ENCODE measurements at places on chromosomes 12 and 14.

DNA sequence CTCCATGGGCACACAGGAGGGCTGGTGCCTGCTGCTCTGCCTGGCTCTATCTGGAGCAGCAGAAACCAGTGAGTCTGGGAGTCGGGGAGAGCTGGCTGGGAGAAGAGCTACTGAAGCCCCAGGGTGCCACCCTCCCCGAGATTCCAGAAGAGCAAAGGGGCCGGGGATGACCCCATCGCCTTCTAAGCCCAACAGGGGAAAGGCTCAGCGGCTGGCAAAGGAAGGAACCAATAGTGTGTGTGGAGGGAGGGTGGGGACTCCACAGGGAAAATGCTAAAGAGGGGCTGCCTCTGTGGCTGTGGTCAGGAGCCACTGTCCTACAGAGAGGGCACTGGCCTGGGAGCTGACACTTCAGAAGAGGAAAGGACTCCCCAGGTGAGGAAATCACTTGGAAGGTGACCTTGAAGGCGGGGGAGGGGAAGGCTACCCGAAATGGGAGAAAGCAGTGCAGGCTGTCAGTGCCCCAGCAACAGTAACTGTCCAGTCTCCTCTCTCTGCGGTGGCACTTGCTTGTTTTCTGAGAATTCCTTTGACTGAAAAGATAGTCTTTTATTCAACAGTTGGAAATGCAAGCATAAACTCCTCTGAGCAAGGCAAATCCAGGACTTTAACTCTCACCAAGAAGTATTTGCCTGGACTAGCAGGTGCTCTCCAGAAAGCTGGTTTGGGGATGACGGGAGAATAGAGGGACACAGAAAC is 552 bp downstream of the TAPBPL start:
- DNase-seq, result no peak

DNA sequence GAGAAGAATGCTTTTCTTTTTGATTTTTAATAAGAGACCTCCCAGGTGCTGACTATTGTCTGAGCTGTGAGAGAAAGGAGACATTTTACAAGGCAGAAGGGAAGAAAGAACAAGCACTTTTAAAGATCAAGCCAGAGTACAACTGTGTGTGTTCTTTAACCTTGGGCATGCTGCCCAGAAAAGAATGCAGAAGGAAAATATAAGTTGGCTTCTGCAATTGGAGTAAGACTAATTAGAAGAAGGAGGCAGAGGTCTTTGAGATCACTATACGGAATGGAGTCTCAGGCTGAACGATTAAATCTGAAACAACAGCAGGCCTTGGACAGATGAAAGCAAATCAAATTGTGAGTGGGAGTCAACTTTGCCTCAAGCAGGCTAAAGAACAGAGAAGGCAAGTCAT is 230.5 kb downstream of the ATP23 start:
- no peak for DNase-seq

GRCh38 chr12:57641699-57642442 is 8.9 kb upstream of the B4GALNT1 start:
- no peak for DNase-seq

GRCh38 chr14:53553221-53553620 is 400.1 kb upstream of the DDHD1 start:
- DNase-seq, result no peak

DNA sequence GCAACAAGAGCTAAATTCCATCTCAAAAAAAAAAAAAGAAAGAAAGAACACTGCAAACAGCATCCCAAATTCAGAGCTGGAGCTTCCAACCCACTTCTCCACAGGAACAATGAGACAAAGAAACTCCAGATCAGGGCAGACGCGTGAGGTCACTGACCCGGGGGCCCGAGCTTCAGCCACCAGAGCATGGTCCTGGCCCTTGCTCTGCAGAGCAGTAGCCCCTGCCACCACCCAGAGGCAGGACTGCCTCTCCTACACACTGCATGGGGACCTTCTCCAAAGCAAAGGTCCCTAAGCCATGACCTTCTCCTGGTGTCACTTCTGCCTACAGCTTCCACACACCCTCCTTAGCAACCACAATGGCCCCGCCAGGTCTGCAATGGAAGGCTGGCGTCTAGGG is 53.1 kb downstream of the CCNK start:
- DNase-seq, result no peak

DNA sequence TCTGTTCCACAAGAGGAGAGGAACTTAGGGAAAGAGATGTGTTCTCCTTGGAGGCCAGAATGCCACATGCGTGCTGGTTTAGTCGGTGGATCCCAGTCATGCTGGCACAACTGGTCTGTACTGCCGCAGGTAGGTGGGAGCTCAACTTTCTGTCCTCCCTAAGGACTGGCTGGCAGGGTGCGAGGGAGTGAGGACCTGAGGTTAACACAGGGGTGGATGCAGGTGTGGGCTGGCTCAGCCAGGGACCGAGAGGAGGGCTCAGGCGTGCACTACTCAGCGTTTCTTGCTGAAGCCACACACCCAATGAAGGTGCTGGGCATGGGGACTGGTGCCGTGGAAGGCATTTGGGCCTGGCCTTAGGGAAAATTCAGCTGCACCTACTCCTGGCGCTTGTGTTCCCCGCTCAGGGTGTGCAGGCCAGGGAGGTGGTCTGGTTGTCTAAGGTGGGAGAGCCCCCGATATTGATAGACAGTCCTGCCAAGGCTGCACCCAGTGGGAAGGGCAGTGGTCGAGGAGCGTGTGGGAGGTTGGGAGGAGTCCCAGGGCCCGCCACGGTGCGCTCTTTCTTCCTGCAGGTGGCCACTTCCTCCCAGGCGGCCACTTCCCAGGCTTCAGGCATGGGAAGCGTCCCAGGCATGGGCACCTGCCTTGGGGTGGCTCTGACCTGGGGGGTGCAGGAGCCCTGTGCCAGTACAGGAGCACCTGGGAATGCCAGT is 138.4 kb downstream of the ADGRD1 start:
- peak; percentile 24 for DNase-seq

DNA sequence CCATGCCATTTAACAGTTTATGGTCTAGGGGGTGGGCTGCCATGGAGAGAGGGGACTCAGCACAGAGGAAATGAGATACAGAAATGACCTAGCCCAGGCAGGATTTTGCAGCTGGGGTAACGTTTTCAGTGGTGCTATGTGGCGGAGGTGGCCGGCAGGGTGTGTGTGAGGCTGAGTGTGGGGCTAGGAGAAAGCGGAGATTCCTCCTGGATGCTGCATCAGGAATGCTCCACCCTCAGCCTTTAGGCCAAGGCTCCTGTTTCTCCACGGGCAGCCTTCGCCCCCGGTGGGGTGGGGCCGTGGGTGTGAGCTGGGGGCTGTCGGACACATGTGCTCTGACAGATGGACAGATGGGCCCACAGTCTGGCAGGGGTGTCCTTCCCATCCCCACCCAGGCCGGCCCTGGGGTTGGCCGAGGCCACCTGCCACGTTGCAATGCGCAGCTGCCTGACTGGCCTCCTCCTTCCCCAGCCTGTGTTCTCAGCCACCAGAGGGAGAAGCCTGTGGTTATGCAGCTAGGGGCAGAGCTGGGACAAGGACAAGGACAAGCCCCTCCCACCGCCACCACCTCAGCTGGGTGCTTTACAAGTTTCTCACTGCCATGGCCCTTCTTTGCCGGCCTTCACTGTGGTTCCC is 44.3 kb downstream of the TEAD4 start:
- DNase-seq, result no peak

GRCh38 chr12:65208125-65208524 is 38.7 kb downstream of the LEMD3 start:
- no peak for DNase-seq

GRCh38 chr14:103544388-103545218 is 15.6 kb downstream of the TRMT61A start:
- no peak for DNase-seq

GRCh38 chr14:73255693-73256225 is 18.5 kb downstream of the PAPLN start:
- no peak for DNase-seq

GRCh38 chr14:96067985-96068930 is 29.1 kb downstream of the C14orf132 start:
- no peak for DNase-seq

DNA sequence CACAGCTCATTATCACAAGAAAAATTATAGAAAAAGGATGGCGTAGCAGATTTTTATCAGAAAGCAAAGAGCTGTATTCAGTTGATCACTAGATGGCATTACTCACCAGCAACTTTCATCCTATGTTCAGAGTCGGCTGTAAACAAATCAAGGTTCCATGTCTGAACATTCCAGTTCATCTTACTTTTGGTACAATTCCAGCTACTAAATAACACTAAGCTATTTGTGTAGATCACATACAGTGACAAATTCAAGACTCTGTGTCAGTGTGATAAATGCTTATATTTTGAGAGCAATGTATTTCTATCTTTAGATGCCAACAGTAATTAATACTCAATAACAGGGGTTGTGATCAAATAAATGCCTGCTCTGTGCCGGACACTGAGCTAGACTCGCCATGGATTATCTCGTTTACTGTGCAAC is 30.1 kb downstream of the NRDE2 start:
- DNase-seq, result no peak

GRCh38 chr14:71130491-71131179 is 223.4 kb downstream of the PCNX1 start:
- no peak for DNase-seq

GRCh38 chr12:96907671-96908422 is 790 bp downstream of the NEDD1 start:
- peak; percentile 50 for DNase-seq

GRCh38 chr14:41299924-41300323 is 306.8 kb upstream of the LRFN5 start:
- DNase-seq, result no peak

Data from activated naive CD8-positive, alpha-beta T cell treated with anti-CD3 and anti-CD28 coated beads, Interleukin-2, amount 10 ng/mL, durations not matched to agents 7 days and 5 days (primary cell).